RPMI8226 (cell line): ENCODE measurements at places on chromosomes 12 and 14.

GRCh38 chr12:29562110-29562804, 64.8 kb upstream of the OVCH1 start:
- no peak for DNase-seq

- peak; percentile 79 for DNase-seq
Observed at GRCh38 chr12:67592228-67593011, 56.1 kb upstream of the DYRK2 start.

GRCh38 chr12:87995581-87996178, 33.5 kb downstream of the C12orf50 start:
- peak; percentile 58 for DNase-seq

GRCh38 chr12:122081697-122082221, 3.2 kb downstream of the MLXIP start:
- peak; percentile 69 for DNase-seq

DNA sequence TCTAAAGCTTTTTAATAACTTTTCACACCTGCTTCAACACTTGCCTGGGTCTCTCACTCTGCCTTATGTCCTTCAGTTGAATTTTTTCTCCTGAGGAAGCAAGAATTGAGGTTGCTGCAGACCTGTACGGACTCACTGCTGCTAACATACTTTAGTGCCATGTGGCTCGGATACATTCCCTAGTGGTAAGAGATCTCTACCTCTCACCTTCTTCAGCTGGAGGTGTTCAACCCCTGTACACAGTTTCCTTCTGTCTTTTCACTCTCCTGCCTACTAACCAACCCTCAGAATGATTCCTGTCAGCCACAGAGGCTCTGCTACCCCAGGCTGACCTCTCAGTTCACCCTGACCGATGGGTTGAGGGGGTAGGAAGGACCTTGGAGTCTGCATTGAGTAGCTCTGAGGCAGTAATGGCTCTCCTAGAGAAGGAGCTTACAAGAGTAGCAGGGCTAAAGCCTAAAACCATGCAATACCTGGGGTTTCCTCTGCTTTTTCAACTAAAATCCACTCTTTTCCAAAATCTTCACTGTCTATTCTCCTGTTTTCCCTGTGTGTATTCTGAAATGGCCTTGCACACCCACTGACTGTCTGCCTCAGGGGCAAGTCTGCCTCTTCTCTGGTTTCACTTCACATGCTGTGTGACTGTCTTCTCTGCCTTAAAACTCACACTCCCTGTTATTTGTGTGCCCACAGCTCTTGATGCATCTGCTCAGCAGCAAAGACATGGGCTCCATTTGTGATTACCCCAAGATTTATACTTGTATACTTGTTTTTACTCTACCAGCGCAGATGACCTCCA, 14.0 kb upstream of the DHRS2 start:
- no peak for DNase-seq

- DNase-seq: no peak
Observed at GRCh38 chr14:101234999-101235334, 326.3 kb upstream of the DIO3 start.

- no peak for DNase-seq
Observed at GRCh38 chr14:23358553-23359166, 6.0 kb upstream of the SLC22A17 start.

DNA sequence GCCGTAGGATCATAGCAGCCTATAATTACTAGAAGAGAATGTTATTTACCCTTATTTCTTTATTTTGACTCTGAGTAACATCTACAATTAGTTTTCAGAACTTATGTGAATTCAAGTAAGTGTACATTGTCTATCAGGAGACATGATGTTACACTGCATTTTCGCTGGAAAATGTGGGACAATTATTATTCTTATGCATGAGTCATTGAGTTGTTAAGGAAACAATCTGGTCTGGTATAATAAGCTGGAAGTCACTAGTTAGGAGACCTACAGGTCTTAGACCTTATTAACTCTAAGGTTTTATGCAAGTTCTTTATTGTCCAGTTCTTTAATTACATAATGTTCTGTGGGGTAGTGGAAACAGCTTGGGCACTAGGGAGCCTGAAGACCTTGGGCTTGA, 5.8 kb downstream of the KTN1 start:
- no peak for DNase-seq

DNA sequence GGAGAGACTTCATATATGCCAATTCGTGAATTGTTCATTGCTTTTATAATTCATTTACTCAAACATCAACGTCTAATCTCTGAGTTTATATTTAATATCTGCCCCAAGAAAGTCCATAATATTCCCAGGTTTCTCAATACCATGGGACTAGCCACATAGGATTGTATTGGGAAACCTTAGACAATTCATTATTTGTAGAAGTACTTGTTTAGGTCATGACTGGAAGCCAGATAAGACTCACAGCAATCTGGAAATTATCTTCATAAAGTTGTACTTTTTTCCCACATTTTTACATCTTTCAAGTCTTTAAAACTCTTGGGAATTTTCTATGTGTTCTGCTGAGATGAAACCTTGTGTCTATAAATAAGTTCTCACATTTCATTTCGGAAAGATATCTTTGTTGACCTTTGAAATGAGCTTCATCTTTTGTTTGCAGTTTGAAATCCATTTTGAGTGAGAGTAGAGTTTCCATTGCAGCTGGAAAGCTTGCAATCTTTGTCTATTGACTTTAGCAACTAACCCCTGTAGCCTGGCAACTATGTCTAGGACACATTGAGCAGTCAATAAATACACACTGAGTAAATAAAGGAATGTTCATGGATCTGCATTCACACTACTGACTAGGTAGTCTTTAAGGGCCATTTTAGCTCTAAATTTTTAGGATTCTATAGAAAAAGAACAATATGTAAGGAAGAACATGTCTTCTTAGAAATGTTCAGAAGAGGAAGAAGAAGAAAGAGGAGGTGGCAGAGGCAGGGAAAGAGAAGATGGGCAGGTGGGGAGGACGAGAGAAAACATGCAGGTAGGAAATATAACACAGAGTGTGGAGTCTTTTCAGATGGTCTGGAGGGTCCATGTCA, 154.4 kb downstream of the LRIG3 start:
- DNase-seq: no peak

- peak; percentile 76 for DNase-seq
Observed at GRCh38 chr12:48817873-48818830, at the start of gene CACNB3. TSS of gene CACNB3 (plus strand) at chr12:48818496. CDS start at chr12:48818930, 434 bp downstream.

GRCh38 chr12:131702573-131702877, 8.4 kb upstream of the SFSWAP start:
- no peak for DNase-seq

DNA sequence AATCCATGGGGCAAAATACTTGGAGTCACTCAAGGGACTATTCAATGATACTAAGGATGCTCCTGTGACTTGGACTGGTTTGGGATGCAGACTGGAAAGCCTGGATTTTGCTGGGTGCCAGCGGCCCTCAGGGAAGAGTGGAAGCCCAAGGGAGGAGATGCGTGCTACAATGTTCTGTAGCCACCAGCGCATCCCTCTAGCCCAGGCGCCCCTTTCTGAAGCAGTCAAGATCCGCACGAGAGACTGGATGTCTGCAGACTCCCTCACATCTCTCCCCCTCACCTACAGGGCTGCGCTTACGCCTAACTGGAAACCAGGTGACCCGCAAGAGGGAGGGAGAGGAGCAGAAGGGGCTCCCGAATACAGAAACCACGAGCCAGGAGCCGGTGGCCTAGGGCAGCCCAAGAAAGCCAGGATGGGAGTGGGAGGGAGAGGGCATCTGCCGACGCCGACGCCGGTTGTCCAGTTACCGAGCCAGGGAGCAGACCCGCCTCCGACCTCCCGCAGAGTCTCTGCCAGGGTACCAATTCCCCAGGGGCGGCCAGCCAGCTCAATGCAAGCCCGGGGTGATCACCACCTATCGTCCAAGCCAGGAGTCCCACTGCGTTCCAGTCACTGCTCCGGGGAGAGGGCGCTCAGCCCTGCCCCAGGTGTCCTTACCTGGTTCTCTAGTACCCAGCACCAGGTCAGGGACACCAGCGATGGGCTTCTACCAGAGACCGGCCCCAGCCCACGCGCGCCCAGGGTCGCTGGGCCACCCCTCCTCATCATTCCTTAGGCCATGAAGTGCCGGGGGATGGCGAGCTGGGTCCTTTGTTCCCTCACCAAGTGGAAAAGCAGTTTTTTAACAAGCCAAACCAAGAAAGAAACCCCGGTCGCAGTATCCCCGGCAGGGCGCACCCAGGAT, 1.2 kb downstream of the NTN4 start:
- no peak for DNase-seq

DNA sequence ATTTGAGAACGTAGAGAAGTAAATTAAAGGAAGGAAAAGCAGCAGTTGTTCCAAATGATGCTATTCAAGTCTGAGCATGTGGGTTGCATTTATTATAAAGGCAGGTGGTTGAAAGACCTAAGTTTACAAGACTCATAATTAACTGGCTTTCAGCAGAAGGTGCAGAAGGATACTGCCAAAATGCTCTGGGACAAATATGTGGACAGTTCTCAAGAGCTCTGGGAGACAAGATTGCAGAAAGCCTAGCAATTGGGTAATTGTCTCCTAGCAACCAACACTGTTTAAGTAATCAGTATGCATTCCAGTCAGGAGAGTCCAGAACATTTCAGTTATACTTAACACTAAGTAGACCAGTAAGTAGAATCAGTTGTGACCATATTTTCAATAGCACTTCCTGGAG, 131.5 kb downstream of the GPR135 start:
- DNase-seq: no peak

DNA sequence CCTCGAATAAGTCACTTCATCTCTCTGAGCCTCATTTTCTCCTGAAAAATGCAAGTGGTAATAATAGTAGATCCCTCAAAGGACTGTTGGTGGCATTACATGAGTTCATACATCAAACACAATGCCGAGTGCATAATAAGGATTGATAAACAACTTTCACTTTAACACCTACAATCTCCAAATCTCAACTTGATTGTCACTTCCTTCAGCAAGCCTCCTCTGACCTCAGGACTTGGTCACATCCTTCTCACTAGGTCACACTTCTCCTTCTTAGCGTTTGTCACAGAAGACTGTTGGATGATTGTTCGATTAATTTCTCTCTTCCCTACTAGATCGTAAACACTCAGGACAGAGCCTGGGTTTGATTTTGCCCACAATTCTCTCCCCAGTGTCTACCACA, 7.9 kb upstream of the PRKAB1 start:
- no peak for DNase-seq

GRCh38 chr14:99681832-99682148, 2.3 kb upstream of the CYP46A1 start:
- DNase-seq: no peak

DNA sequence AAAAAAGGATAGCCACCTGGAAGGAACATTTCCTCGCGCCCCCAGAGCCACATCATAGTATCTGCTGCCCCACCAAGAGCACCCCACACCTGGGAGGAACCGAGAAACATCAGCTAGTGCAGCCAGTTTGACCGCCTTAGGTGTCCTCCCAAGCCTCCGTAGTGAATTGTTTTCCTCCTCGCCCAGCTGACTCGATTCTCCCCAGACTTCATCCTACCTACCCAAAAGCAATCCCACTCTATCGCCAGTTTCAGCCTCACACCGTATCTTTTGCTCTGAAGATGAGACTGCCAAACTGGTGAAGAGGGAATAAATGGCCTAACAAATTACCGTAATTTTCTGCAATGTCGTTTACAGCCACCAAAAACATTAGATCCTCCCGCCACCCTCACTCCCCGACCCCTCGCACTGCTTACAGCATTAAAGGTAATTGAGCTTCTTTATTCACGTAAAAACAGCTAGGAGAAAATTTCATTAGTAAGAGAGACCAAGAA, 1.2 kb upstream of the SLC11A2 start:
- no peak for DNase-seq

DNA sequence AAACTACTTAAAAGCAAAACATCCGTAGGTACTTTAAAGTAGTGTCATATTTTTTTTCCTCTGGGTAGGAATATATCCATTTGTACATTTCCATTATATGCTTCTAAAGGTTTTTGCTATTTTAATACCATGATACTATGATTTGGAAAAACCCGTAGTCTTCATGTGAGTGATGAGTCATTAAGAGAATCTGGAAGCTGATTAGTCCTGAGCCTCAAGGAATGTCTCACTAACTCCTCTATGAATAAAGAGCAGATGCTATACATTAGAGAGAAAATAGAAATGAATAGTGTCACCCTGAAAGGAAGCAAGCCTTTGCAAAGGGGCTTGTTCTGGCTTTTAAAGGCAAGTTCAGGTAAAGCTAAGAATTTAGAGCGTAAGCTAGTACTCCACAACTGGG, 432.1 kb downstream of the CCDC91 start:
- no peak for DNase-seq

- DNase-seq: no peak
Observed at GRCh38 chr12:4012977-4013968, 140.1 kb upstream of the PARP11 start.

GRCh38 chr12:13875744-13876143, 105.7 kb downstream of the GRIN2B start:
- no peak for DNase-seq

DNA sequence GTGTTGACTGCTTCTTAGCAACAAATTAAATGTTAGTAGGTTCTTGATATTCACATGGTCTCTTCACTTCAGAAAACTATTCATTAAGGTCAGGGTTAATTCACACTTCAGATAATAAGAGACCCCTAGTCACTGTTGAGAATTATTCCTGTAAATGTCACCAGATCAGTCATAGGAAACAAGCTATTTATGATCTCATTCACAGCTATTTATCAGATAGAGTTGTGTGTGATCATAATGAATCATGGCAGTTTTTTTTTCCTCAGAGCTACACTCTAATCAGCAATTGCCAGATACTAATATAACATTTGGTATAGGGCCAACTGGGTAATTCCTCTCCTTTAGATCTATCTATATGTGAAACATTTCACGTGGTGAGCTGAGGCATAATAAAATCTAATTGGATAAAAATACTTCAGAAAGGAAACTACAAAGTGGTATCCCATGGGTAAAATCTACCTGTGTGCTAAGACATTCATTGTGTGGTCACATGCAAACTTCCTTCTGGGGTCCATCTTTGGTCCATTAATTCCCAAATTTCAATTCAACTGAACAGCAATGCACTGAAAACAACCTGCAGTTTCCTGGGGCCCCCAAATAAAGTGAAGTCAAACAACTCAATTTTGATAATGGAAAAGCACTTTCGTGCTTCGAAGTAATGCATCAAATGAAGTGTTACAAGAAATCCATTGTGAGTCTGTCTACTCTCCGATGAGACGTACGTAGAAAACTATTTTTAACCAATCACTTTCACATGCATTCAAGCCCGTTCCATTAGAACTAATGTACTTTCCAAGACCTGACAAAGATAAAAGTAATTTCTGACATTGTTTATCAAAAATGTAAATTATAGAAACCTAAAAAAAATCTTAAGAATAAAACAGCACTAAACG, 197.0 kb downstream of the ACSS3 start:
- DNase-seq: no peak

GRCh38 chr12:120118321-120119061, 1.9 kb upstream of the RAB35 start:
- DNase-seq: no peak

DNA sequence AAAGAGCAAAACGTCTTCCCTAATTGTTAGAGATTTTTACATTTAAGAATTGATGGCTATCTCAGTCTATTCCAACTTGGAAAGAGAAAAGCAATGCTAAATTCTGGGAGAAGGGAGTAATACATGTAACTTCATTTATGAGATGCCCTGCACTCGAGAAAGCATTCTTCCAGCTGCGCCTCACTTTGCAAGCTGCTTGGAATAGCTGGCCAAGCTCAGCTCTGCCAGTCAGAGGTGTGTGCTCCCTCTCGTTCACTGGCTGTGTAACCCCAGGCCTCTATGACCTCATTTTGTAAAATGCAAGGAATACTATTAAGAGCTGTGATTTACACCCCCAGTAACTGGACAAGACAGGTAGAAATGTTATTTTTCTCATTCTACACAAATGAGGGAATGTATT, 79.1 kb downstream of the OTX2 start:
- DNase-seq: no peak

- no peak for DNase-seq
Observed at GRCh38 chr12:25705261-25705660, 152.2 kb upstream of the LMNTD1 start.

- no peak for DNase-seq
Observed at GRCh38 chr12:64951944-64952343, 127.5 kb downstream of the TBC1D30 start.
